ENCODE measurements at places on chromosomes 6 and 20.

- H3K36me3 ChIP-seq: no peaks in the 10 kb centered on the region
- H3K27me3 ChIP-seq: no peaks in the 10 kb centered on the region
- no peak overlapping the region for H3K4me3 ChIP-seq
These were observed 204.5 kb upstream of the PRDM1 start for GRCh38 chr6:105881608-105882007.

- H3K4me1 ChIP-seq: no peaks in the 10 kb centered on the region
- DNase-seq: no peak
- H3K27ac ChIP-seq: no peak overlapping the region
These were observed 66.5 kb upstream of the IER3 start for GRCh38 chr6:30810813-30811339.

DNA sequence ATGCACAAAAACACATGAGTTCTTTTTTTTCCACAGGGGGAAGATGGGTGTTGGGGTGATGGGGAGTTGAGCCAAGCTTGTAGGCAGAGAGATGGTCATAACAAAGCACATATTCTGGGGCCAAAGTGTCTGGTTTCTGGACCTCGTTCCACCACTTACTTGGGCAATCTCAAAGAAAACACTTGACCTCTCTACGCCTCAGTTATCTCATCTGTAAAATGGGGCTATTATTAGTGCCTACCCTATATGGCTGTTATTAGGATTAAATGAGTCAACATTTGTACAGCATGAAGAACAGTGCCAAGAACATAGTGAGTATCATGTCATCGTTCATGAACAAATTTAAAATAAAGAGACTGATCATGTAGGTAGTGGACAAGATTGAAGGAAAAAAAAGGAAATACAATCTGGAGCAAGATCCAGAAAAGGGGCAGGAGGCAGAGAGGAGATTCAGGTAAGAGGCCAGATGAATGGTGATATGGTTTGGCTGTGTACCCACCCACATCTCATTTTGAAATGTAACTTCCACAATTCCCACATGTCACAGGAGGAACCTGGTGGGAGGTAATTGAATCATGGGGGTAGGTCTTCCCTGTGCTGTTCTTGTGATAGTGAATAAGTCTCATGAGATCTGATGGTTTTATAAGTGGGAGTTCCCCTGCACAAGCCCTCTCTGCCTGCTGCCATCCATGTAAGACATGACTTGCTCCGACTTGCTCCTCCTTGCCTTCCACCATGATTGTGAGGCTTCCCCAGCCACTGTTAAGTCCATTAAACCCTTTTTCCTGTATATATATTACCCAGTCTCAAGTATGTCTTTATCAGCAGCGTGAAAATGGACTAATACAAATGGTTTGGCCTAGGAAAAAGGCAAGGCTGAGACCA lies 14.2 kb downstream of the EEF1E1 start:
- 0 out of 2 replicates have a peak, but pooled peaks cover 3% of the 10 kb centered on the region for H3K4me1 ChIP-seq
- H3K4me3 ChIP-seq: no peak overlapping the region
- H3K36me3 ChIP-seq: peaks cover 23% of the 10 kb centered on the region
- no peaks in the 10 kb centered on the region for H3K27me3 ChIP-seq

- no peak overlapping the region for H3K4me3 ChIP-seq
- no peak overlapping the region for H3K27ac ChIP-seq
- H3K36me3 ChIP-seq: no peaks in the 10 kb centered on the region
- no peaks in the 10 kb centered on the region for H3K27me3 ChIP-seq
- H3K4me1 ChIP-seq: no peaks in the 10 kb centered on the region
These were observed 397.4 kb downstream of the C6orf118 start for GRCh38 chr6:164911873-164912580.

GRCh38 chr6:109910571-109910970 lies 67.5 kb upstream of the GPR6 start:
- H3K4me1 ChIP-seq: no peaks in the 10 kb centered on the region
- no peak overlapping the region for H3K27ac ChIP-seq
- no peak for DNase-seq
- no peaks in the 10 kb centered on the region for H3K27me3 ChIP-seq
- H3K4me3 ChIP-seq: no peak overlapping the region

- no peaks in the 10 kb centered on the region for H3K27me3 ChIP-seq
- no peak for DNase-seq
These were observed 21.1 kb downstream of the PDRG1 start for GRCh38 chr20:31930779-31931178.

All from iPS DF 6.9 (cell line).